Hindlimb muscle (tissue), 1 donor: ENCODE measurements at places on chromosomes 6 and 20.

GRCh38 chr20:34955231-34956040 is at the start of the genes GSS and MYH7B:
Gene GSS, minus strand, starts transcription at chr20:34955806. Its CDS starts 3,954 bp downstream, at chr20:34951852.
Gene MYH7B, plus strand, starts transcription at chr20:34955868. Its CDS starts 22,138 bp downstream, at chr20:34978006.
- peak; percentile 98 for DNase-seq

GRCh38 chr20:62980970-62981369 is 25.8 kb downstream of the BHLHE23 start:
- no peak for DNase-seq

- peak; percentile 5 for DNase-seq
Observed at GRCh38 chr6:123380257-123380656, 256.5 kb downstream of the TRDN start.

DNA sequence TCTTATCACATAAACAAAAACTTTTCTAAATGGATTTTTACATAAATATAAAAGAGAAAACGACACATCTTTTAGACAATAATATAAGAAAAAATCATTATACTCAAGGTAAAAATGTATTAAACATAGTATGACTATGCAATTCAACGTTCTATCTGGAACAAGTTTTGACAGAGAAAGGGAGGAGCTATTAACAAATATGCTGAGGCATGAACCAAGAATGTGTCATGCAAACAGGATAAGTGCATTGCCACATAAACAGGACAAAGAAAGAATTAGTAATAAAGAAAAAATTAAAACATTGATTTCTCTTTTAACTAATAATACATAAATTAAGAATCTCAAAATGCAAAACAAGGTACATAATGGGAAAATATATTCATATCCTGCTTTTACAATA is 1353.4 kb upstream of the GJE1 start:
- no peak for DNase-seq
